Thoracic aorta (tissue), 2 donors: ENCODE measurements at places on chromosomes 2 and 18. TPM values are rescaled to one million over a fixed set of nuclear protein-coding genes. Genes with fewer than 3 reads are reported as not detected.

GRCh38 chr2:101948625-101949155 lies 43.1 kb upstream of the IL1R2 start:
- DNase-seq = no peak

DNA sequence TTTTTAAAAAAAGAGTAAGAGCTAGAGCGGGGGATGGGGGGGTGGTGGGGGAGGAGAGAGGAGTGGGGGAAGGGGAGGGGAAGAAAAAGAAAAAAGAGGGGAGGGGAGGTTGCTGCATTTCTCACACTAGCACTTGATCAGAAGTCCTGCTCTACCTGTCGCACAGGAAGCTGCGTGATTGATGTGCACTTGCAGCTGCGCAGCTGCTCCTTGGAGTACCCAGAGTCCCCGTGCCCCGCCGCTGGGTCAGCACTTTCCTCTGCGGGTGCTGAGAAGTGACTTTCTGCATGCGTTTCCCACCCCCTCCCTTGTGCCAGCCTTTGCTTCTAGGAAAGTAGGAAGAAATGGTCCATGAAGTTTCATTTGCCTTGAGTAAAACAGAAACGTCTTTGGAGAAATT lies 297.3 kb downstream of the ETAA1 start:
- DNase-seq = no peak

DNA sequence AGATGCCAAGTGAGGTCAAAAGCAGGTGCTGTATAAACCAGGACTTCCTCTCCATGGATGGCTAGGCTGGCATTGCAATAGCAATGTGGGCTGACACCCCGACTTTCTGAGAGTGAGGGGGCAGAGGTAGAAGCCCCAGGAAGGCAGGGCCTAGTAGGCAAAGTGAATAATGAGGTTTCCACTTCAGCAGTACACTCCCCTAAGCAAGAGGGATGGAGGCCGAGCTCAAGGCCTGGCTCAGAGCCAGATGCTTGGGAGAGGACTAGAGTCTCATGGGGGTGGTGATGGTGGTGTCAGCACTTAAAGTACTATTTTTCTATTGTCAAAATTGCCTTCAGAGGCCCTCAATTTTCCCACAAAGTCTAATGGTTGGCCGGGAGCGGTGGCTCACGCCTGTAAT lies 41.6 kb upstream of the HK2 start:
- no peak for DNase-seq

DNA sequence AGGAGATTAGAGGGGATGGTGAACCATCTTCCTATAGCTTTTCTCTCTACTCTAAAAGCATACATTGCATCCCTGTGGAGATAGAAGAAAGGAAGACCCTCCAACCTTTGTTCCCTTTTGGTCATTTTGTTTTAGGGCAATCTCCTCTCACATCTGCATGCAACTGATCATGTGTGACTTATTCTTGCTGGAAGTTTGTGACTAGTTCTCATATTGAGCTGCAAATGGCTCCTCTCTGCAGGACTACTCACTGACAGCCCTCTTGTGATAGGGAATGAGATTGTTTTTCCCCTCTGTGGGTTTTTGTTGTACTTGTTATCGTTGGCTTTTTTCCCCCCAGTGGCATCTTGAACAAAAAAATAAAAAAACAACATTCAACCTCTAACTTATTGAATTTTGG lies 416.0 kb upstream of the CNTNAP5 start:
- no peak for DNase-seq

DNA sequence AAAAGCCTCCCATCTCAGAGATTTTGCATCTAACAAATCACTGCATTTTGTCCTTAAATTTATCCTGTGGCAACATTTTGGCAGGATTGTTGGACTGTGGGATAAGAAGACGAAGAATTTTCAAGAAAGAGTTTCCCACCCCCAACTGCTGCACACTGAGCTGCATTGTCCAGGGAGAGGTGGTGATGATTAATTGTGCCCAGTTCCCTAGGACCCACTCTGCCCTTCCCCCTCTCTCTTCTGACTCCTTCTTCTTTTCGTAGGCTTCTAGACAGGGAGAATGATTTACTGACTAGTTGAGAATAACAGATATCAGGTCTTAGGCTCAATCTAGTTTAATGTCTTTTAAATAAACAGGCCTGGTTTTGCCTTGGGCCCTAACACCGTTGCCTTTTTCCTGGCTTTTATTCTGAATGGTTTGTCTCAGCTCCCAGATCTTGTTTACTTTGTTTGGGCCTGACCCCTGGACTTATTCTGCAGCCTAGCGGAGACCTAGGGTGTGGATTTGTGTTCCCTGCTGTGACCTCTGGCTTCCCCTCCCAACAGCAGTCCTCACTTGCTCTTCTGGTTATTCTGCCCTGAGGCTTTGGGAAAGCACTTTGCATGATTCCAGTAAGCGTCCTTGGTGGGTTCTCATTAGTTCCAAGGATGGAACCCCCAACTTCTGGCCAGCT lies 233.3 kb downstream of the INSIG2 start:
- DNase-seq = no peak

DNA sequence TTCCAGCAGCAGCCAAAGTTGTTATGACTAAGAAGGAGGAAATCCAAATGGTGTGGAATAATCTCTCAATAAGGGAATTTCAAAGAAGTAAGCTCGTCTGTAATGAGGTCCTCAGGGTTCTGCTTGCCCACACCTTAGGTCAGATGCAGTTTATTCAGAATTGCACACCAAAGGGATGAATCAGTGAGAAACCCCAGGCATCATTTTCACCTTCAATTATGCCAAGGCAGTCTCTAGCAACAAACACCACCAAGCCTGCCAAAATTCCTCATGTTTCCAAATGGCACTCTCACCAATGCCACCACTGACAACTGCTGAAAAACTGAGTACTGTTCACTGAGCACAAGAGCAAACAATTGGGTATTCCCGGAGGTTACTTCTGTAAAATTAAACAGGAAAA lies 43.6 kb downstream of the KCNG3 start:
- DNase-seq = no peak

GRCh38 chr2:109458512-109458911 lies 155.3 kb downstream of the SEPTIN10 start:
- DNase-seq = no peak

The LYG1 gene
- total RNA-seq = not detected

The IL1R2 gene
- total RNA-seq = 18.3 TPM

The KCNS3 gene
- total RNA-seq = 30.3 TPM
